ENCODE measurements at places on chromosomes 2 and 18.

GRCh38 chr2:7963787-7964186 lies 718.1 kb upstream of the ID2 start:
- no peak for DNase-seq

DNA sequence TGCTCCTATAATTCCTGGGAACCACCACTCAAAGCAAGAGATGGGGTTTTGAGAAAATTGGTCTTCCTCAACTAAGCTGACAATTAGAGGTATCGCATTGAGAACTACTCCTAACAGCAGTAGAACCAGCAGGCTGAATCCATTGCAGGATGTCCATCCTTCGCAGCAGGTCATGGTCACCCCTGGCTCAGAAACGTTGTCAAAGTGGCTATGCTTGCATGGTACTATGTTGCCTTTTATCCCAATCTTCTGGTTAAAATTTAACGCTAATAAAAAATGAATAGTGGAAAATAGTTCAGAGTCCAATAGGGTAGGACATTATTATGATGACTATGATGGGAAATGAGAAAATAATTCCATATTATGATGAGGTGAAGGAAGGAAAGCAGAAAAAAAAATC lies at the start of gene TM4SF20:
TM4SF20 (minus strand) TSS at position 212 of the 400 bp plus-strand sequence; CDS start at position 174, 38 bp downstream.
- no peak for DNase-seq

DNA sequence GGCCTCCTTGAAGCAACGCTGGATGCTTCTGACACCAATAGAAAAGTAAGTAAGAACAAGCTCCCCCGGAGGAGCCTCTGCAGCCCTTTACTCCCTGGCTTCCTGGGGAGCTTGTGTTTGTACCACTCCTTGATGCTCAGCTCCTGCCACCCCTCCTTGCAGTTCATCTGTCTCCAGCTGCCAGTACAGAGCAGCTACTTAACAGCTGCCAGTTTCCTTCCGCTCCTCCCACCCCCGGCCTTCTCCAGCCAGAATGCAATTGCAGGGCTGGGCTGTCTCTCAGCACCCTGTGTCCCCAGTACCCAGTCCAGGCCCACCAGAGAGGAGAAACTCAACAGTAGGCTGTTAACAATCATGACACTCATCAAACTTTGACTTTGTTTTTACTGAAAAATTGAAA lies 109.4 kb downstream of the AOX1 start:
- peak; percentile 72 for DNase-seq

GRCh38 chr2:238771218-238771617 lies 76.7 kb upstream of the TWIST2 start:
- no peak for DNase-seq

GRCh38 chr2:220165401-220165800 lies 538.0 kb downstream of the SLC4A3 start:
- no peak for DNase-seq

- no peak for DNase-seq
Measured at GRCh38 chr18:57730146-57730545, 73.0 kb downstream of the ATP8B1 start.

DNA sequence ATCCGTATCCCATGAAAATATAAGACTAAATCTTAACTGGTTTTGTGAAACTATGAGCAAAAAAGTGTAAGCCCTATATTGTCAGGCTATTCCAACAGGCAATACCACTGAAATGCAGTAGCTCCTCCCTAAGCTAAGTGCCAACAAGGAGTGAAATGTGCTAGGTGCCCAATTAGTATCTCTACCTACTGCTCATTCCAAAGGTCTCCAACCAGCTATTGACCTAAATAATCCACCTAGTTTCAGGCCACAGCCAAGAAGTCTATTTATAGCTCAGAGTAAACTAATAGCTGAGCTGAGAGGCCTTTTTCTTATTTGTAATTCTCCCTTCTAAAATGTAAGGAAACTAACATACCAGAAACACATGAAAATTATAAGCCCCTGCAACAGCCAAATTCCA lies 482.2 kb downstream of the DCC start:
- no peak for DNase-seq

DNA sequence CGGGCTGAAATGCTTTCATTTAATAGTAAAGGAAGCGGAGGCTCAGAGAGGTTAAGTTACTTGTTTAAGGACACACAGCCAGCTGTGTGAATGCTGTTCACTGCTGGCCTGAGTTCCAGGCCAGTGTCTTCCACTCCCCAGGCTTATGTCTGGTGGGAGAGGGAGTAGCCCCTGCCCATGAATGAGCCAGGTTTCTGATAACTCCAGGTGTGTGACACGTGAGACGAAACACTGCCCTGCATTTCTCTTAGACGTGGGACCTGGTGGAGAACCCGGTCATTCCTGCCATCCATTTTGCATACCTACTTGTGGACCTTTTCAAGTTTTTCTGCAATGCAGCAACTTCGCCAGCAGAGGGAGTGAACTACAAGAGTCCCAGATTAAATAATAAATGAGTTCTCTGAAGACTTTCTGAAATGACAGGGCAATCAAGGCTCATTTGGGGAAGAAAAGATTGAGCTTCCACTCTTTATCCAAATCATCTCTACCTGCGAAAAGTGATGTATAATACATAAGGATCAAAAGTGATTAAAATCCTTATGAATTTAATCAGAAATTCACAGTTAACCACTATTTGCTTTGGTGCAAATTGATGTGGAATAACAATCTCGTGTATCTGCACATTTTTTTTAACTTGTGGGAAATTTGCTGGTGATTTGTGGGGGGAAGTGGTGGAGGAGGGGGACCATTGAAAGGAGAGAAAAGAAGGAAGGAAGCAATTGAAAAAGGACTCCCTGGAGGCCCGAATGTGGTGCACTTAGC lies 79.4 kb upstream of the ASB18 start:
- peak; percentile 80 for DNase-seq

- no peak for DNase-seq
Measured at GRCh38 chr2:120344214-120344975, 1.5 kb upstream of the INHBB start.

DNA sequence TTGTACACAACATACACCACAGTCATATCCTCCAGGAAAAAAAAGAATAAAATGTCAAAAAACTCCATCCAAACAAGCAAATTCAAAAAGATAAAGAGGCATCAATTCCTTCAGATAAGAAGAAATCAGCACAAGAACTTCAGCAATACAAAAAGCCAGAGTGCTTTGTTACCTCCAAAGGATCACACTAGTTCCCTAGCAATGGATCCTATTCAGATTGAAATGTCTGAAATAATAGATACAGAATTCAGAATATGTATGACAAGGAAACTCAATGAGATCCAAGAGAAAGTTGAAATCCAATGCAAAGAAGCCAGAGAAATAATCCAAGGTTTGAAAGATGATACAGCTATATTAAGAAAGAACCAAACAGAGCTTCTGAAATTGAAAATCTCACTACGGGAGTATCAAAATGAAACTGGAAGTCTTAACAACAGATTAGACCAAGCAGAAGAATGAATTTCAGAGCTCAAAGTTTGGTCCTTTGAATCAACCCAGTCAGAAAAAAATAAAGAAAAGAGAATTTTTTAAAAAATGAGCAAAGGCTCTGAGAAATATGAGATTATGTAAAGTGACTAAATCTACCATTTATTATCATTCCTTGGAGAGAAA lies 80.6 kb downstream of the TRABD2A start:
- no peak for DNase-seq

Measured in hematopoietic multipotent progenitor cell treated with erythropoietin and hydrocortisone succinate and interleukin-3 and kit ligand, for 6 days (in vitro differentiated cells).